ENCODE measurements at places on chromosomes 1 and 21.

GRCh38 chr1:27473755-27474154 lies 16.2 kb downstream of the WASF2 start:
- no peak for DNase-seq

DNA sequence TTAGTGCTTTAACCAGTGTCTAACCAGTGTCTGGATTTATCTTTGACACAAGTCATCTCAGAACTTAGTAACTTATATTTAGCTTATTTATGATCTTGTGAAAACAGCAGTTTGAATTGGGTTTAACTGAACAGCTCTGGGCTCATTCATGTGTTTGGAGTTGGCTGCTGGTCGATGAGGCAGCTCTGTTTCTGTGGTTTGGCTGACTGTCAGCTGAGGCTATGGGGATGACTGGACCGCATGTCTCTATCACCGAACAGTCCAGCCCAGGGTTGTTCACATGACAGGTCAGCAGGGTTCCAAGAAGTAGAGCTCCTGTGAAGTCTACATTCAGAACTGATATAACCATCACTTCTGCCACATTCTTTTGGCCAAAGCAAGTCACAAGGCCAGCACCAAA lies 29.1 kb upstream of the C21orf91 start:
- peak; percentile 86 for DNase-seq

DNA sequence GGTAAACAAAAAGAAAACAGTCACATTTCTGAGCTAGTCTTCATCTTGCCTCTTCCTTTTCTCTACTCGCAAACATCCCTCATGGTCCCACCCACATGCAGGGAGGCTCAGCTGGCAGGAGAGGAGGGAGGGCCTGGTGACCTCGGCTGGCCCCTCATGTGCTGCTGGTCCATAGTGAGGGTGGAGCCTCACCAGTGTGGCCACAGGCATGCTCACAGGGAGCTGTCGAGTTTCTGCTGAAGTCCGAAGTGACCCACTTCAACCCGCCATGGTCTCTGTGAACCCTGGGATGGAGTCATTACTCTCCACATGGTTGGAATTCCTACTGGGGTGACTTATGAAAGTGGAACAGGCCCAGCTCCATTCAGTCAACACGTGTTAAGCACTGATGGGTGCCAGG lies 253.4 kb downstream of the RHOU start:
- DNase-seq = no peak

GRCh38 chr21:44686000-44686781 lies 4.2 kb upstream of the KRTAP12-1 start:
- DNase-seq = no peak

- DNase-seq = no peak
Measured at GRCh38 chr1:220958234-220958633, 79.0 kb downstream of the HLX start.

DNA sequence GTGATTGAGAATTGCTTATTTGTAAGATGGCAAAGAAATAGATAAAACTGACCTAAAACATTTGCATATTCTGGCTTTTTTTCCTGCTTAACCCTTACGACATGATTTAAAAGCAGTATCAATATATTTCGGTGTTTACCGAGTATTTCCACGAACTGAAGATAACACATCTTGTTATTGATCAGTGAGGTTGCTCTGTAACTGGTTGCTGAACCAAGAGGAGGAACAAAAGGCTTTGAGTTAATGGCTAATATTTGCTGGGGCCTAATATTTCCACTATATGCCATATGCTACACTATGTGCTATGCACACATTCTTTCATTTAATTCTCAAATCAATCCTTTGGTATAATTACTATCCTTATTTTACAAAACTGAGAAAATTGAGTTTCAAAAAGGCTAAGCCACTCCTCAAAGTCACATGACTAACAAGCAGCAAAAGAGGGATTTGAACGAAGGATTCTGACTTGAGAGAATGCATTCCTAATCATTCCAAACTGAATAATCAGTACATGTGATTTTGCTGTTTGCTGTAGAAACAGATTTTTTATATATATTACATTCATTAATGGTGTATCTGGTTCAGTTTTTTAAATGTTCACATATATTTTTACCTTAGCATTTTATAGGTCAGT lies 346.0 kb downstream of the USP25 start:
- no peak for DNase-seq

- DNase-seq = no peak
Measured at GRCh38 chr1:101235216-101235695, 1.6 kb upstream of the S1PR1 start.

DNA sequence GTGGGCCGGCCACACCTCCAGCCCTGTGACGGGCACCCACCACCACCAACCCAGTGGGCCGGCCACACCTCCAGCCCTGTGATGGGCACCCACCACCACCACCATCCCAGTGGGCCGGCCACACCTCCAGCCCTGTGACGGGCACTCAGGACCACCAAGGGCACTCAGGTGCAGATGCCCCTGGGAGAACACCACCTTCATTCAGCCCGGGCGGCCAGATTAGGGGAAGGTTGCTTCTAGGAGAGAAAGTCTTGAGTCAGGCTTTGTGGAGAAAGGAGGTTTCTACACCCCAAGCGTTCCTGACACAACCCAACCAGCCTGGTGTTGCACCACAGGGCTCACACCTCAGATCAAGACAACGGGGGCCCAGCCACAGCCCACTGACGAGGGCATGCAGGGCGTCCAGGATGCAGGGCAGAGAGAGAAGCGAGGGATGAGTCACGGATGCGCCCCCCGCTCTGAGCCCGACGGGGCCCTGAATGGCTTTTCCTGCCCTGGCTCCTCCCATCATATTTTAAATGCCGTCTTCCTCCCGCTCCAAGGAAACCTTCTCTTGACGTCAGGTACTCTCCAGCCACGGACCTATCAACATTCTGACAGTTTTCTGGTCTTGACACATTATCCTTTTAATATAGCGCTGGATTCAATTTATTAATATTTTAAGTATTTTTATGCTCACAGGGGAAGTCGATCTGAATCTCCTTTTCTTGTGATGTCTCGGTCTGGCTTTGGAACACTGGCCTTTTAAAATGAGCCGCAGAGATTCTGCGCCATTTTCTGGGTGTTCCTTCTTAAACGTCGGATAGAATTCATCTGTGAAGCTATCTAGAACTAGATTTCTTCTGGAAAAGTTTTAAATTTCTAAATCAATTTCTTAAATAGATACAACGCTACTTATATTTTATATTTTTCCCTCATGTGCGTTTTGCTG lies 631 bp upstream of the SPATC1L start:
- DNase-seq = peak; percentile 82

GRCh38 chr1:1020415-1021009 lies 592 bp downstream of the AGRN start:
- no peak for DNase-seq

DNA sequence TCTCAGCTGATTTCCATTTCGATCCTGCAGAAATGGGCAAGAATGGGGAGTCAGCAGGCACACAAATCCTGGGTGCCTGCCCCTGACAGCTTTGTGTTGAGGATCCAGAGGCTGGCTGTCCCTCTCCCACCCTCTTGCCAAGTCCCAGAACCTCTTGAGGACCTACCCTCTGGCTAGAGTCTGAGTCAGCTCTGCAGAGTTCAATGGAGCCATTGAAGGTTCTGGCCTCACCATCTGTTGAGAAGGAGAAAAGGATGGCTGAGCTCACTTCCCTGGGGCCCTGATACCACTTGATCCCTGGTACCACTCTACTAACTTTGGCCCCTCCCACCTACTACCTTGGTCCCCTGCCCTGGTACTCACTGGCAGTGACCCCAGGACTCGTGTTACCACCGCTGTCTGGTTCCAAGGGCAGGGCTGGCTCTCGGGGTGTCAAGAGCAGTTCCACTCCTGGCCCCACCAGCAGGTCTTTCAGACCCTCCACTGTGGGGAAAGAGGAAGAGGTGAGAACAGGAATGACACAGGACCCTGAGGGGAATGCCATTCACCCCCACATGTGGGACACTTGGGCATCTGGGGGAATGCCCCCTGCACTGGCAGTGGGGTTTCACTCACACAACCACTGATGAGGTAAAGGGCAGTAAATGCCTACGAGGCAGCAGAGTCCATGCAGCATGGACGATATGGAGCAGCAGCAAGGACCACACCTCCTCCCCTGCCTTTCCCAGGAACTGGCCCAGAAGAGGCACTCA lies 10.5 kb downstream of the RXFP4 start:
- DNase-seq = no peak

- DNase-seq = no peak
Measured at GRCh38 chr1:81562934-81563333, 237.8 kb upstream of the ADGRL2 start.

- no peak for DNase-seq
Measured at GRCh38 chr1:12344596-12345349, 114.9 kb downstream of the VPS13D start.

DNA sequence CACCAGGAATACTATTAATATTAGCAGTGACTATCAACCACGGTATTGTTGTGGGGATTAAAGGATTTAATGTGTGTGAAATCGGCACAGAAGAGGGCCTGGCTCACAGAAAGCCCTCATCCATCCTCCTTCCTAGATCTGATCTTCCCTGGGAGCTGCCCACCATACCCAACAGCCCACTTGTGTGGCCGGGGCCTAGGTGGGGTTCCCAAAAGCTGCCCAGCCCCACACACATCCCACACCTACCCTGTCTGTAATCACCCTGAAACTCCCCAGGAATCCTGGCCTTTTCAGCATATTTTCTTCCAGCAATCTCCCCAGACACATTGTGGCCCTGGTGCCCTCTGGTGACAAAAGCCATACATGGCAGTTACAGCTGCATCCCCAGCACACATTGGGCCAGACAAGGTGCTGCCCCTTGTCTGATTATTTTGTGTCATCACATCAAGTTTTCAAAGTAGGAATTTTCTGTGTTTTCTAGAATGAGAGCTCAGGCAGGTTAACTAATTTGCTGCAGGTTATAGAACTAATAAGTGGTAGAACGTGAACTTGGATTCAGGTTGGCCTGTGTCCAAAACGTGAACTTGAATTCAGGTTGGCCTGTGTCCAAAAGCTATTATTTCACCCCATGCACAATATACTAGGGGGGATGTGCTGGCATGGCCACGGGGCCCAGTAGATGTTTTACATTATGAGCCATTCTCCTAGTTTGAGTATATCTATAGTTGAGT lies 5.3 kb upstream of the SLC6A9 start:
- DNase-seq = peak; percentile 58

- no peak for DNase-seq
Measured at GRCh38 chr1:161068306-161069234, 1.1 kb downstream of the ARHGAP30 start.

DNA sequence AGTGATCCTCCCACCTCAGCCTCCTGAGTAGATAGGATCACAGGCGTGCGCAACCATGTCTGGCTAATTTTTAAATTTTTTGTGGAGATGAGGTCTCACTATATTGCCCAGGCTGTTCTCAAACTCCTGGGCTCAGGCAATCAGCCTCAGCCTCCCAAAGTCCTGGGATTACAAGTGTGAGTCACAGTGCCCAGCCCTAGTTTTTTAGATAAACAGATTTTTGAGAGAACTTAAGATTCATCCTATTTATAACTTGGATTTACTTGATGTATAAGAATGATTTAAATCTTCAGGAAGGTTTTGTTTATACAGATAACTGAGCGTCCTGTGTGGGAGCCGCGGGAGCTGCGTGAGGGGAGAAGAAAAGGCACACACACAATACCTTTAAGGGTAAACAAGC lies 26.2 kb downstream of the HEYL start:
- DNase-seq = no peak

GRCh38 chr1:231062500-231063270 lies 22.6 kb upstream of the FAM89A start:
- no peak for DNase-seq

GRCh38 chr1:209790286-209791193 lies 6.2 kb upstream of the C1orf74 start:
- no peak for DNase-seq

DNA sequence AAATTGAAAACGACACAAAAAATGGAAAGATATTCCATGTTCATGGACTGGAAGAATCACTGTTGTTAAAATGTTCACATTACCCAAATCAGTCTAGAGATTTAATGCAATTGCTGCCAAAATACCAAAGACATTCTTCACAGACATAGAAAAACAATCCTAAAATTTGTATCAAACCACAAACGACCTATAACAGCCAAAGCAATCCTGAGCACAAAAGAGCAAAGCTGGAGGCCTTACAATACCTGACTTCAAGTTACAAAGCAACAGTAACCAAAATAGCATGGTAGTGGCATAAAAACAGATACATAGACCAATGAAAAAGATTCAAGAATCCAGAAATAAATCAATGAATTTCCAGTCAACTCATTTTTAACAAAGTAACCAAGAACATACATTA lies 1077.3 kb downstream of the KCNT2 start:
- DNase-seq = peak; percentile 29

- DNase-seq = no peak
Measured at GRCh38 chr1:236222632-236223031, 59.1 kb downstream of the ERO1B start.

DNA sequence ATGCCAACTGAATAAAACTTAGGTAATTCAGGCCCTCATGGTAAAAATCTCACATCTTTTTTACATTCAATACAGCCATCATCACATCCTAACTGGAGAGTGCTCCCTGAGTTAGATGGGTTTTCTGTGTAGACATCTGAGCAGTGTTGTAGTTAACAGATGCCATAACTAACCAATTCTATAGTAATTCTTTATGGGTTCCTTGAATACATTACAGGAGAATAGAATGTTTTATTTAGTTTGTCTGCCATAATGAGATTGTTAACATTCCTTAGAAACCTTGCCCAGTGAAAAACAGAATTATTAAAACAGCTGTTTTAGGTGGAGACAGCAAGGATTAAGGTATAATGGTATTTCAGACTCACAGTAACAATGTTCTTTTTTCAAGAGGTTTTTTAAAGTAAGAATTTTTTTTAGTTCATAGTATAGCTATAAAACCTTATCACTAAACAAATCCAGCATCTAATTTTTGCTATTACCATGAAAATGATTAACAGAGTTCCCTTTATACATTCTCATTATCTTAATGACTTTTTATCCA lies 95.3 kb downstream of the ATP5PO start:
- no peak for DNase-seq

DNA sequence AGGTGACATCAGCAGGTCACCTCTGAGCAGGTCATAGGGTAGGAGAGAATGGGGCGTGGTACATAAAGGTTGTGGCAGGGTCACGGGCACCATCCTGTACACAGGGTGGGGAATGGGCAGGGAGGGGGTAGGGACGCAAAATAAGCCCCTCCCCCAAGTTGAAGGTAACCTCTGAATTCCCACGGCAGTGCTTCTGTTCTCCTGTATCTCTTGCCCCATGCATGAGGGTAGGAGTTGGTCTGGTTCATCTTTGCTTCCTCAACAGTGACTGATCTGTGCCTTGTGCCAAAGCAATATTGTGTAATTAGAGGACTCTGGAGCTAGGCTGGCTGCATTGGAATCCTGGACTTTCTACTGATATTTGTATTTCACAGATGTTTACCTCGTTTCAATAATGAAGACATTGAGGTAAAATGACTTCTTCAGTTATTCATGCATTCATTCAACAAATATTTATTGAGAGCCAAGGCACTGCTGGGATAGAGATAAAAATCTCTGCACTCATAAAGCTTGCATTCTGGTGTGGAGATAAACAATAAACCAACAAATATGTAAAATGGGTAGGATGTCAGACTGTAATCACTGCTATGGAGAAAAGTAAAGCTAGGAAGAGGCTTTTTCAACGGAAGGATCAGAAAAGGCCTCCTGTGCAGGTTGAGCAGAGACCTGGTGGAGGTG lies 18.4 kb upstream of the GFI1 start:
- DNase-seq = no peak
